ENCODE measurements at places on chromosomes 2 and 18. TPM values are rescaled to one million over a fixed set of nuclear protein-coding genes. Genes with fewer than 3 reads are reported as not detected.

- no peak overlapping the region for H3K27ac ChIP-seq
- no peaks in the 10 kb centered on the region for H3K4me1 ChIP-seq
- H3K36me3 ChIP-seq: no peaks in the 10 kb centered on the region
- H3K4me3 ChIP-seq: no peak overlapping the region
- peaks cover 12% of the 10 kb centered on the region for H3K27me3 ChIP-seq
Observed at GRCh38 chr18:35851286-35851970, 121.1 kb upstream of the RMP24 start.

GRCh38 chr2:17822445-17823117 lies 6.3 kb downstream of the MSGN1 start:
- no peaks in the 10 kb centered on the region for H3K4me1 ChIP-seq
- H3K4me3 ChIP-seq: no peak overlapping the region
- DNase-seq: no peak

- H3K27ac ChIP-seq: no peak overlapping the region
- H3K27me3 ChIP-seq: no peaks in the 10 kb centered on the region
- DNase-seq: no peak
- no peaks in the 10 kb centered on the region for H3K4me1 ChIP-seq
- no peak overlapping the region for H3K4me3 ChIP-seq
Observed at GRCh38 chr2:131041402-131042147, 51.7 kb downstream of the FAM168B start.

DNA sequence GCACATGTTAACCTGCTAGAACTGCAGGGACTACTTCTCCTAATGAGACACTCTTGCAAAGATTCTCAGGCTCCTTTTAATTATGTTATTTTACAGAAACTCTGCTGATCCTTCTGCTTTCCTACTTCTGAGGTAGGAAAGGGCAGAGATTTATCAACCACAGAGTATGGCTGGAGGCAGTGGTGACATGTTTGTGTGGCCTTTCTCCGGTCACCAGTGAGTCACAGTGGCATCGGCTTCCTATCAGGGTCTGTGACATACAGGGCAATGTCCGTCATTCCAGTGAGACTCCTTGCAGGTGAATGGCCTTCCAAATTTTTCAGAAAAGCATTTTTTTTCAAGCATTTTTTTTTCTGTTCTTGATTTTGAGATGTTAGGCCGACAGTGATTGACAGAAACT lies 180.7 kb upstream of the LYPD1 start:
- 0 out of 2 replicates have a peak, but pooled peaks cover 10% of the 10 kb centered on the region for H3K4me1 ChIP-seq
- no peak for DNase-seq
- H3K27me3 ChIP-seq: no peaks in the 10 kb centered on the region
- H3K27ac ChIP-seq: no peak overlapping the region

GRCh38 chr2:169767243-169767888 lies 31.3 kb upstream of the SSB start:
- no peak for DNase-seq
- H3K4me3 ChIP-seq: no peak overlapping the region
- H3K27ac ChIP-seq: no peak overlapping the region
- no peaks in the 10 kb centered on the region for H3K36me3 ChIP-seq
- H3K27me3 ChIP-seq: no peaks in the 10 kb centered on the region

- no peaks in the 10 kb centered on the region for H3K36me3 ChIP-seq
- no peak for DNase-seq
- H3K4me1 ChIP-seq: no peaks in the 10 kb centered on the region
- no peak overlapping the region for H3K4me3 ChIP-seq
- peaks cover 88% of the 10 kb centered on the region for H3K27me3 ChIP-seq
- no peak overlapping the region for H3K27ac ChIP-seq
Observed at GRCh38 chr2:240727913-240728312, 36.2 kb downstream of the AQP12A start.

DNA sequence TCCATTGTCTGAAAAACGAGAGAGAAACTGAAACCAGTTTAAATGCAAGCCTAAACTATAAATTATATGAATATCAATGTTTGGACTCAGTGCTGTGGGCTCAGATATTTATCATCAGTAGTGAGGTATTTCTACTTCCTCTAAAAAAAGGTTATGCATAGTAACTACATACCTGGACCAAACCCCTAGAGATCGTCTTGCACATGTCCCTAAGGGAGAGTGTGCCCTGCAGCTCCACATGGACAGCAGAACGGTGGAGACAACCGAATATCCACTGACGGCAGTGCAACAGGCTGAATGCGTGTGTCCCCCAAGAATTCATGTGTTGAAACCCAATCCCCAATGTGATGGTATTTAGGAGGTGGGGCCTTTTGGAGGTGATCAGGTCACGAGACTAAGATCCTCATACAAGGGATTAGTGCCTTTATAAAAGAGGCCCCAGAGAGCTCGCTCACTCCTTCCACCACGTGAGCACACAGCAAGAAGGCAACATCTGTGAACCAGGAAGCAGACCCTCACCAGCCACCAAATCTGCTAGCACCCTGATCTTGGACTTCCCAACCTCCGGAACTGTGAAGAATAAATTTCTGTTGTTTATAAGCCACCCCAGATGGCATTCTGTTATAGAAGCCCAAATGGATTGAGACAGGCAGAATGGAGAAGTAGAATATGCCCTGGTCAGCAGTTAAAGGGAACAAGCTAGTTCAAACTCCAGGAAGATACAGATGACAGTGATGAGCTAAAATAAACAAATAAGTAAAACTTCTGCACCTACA lies 208.4 kb downstream of the ANAPC1 start:
- no peak overlapping the region for H3K4me3 ChIP-seq
- H3K27me3 ChIP-seq: no peaks in the 10 kb centered on the region
- H3K36me3 ChIP-seq: no peaks in the 10 kb centered on the region
- no peaks in the 10 kb centered on the region for H3K4me1 ChIP-seq

CNOT11 gene
- 60.6 TPM for total RNA-seq

All from PC-9 (cell line).